Pulmonary artery endothelial cell (primary cell): ENCODE measurements at places on chromosomes 2 and 18. TPM values are rescaled to one million over a fixed set of nuclear protein-coding genes. Genes with fewer than 3 reads are reported as not detected.

DNA sequence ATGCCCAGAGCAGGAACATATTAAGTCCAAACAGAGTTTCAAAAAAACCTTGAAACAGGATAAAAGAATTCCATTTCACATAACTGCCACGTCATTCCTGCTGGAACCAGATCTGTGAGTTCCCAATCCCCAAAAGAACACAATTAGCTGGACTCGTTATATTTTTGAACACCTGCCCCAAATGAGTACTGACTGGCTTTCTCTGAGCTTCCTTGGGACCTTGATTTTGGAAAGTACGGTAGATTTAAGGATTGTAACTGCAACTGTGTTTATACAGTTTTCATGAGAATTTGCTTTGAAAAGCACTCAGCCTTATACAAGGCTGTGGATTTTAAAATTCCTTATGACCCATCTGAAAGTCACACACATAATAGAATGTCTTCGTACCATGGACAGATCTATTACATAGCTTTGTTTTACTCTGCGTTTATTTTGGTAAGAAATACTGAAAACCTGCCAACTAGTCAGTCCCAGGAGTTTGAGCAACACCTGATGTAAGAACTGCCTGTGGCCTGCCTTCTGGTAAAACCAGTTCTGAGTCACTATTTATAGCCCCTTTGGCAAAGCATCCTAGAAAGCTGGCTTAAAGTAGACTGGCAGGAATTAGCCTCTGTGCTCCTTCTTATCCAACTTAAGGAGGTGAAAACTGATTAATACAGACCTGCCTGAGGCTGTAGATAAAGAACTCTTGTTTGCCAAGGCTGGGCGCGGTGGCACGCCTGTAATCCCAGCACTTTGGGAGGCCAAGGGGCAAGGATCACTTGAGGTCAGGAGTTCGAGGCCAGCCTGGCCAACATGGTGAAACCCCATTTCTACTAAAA is 48.1 kb downstream of the MERTK start:
- peak; percentile 29 for DNase-seq

GRCh38 chr18:56562479-56562878 is 75.9 kb downstream of the TXNL1 start:
- no peak for DNase-seq

GRCh38 chr2:164792316-164793170 is 49.1 kb downstream of the COBLL1 start:
- DNase-seq: no peak

The TUBA3E gene
- not detected in 2 replicates for total RNA-seq

The DSG2 gene
- total RNA-seq: under 0.01 and 0.07 TPM in 2 replicates

- no peak for DNase-seq
Observed at GRCh38 chr18:24016643-24017042, 2.1 kb downstream of the TTC39C start.

DNA sequence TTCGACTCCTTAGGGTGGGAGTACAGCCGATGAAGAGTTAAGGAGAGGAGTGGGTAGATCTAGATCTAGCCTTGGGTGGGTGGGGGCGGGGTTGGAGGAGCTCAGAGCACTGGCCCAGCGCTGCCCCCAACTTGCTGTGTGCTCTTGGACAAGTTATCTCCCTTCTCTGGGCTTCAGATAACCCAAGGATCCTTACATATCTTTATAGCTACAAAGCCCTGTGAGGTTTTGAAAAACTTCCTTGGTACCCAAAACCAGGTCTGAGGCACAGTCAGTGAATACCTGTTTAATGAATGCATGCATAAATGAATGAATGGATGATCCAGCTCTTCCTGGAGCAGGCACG is 1.3 kb upstream of the ODC1 start:
- DNase-seq: no peak

DNA sequence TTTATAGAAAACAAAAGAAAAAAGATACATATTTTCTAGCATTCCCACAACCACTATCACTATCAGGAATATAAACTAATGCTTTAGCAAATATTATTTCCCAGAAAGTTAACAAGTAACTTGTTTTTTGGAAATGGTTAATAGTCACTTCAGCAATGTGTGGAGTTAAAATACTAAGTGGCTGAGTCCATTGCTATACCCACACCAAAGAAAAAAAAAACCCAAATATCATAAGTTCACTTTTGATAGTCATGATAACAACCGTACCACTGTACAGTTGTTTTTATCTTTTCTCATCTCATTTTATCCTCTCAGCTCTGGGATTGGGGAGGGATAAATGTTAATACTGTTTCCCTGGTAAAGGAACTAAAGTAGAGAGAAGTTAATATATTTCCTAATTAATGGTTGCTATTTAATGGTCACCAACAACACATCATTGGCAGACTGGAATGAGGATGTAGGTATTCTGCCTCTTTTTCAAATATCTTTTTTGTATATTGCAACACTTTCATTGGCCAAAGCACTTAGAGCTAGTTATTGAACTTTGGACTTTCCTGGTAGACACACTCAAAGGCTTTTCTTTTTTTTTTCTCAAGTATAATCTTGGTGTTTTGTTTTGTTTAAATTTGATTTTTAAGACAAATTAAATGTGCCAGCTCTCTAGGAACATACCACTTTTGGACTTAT is 18.4 kb upstream of the KANSL1L start:
- no peak for DNase-seq

The TET3 gene
- 3.8 and 4.3 TPM in 2 replicates for total RNA-seq

The AQP12B gene
- not detected in 2 replicates for total RNA-seq

The CROCC2 gene
- total RNA-seq: not detected in 2 replicates

- no peak for DNase-seq
Observed at GRCh38 chr2:196914867-196915460, 11.5 kb downstream of the PGAP1 start.

The ABCG5 gene
- not detected in 2 replicates for total RNA-seq

DNA sequence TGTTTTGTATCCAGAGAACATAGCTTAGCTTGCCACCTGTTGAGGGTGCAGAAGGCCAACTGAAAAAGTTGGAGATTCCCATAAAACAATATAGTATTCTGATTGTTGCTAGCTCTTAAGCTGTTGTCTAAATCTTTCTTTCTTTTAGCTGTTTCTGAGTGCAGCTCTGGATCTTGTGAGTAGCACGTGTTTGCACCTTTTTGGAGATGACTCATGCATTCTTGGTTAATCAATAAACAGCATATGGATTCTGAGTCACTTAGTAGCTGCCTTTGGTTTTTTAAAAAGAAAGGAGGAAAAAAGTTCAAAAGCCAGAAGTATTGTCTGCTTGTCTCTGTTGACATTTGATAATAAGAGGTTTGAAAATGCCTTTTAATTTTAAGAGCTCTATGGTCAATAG is 483.0 kb upstream of the FSIP2 start:
- DNase-seq: no peak

DNA sequence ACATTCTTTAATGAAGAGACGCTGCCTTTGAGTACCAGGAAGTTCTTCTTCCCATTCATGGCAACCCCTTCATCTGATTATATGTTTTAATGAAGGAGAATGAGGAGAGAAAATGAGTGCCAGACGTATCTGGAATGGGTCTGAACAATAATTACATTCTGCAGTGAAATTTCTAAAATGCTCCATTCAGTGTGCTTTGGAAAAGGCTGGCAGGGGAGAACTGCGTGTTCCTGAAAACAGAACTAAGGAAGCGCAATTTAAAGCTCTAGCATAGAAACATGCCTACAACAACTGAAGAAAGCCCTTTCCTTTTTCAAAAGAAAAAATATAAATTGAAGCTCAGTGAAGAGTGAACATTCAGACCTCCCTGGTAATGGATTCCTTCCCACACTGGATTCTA is 58.8 kb downstream of the BOD1L2 start:
- DNase-seq: no peak

GRCh38 chr2:72859831-72860262 is 27.4 kb upstream of the SPR start:
- peak; percentile 13 for DNase-seq

- DNase-seq: no peak
Observed at GRCh38 chr2:235539773-235540172, 45.9 kb downstream of the AGAP1 start.

The APOB gene
- total RNA-seq: 0.40 and 0.78 TPM in 2 replicates

DNA sequence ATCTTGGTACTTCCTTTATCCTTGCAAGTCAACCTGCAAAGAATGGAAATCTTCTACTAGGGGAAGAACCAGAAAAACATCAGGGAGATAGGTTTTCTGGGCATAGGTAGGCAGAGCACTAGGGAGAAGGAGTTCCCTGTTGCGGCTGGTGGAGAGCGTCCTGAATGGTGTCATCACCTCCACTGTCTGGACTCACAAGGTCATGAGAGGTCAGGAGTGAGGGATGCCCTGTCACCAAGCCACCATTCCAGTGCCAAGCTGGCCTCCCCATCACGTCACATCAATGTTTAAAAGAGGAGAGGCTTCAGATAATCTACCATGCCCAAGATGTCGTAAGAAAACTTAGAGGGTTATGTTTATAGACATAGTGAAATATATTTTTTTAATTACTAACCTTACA is 72.1 kb downstream of the BCL2 start:
- DNase-seq: no peak

The DSG1 gene
- not detected in 2 replicates for total RNA-seq

- peak; percentile 82 for DNase-seq
Observed at GRCh38 chr18:67359873-67360838, 156.4 kb downstream of the DSEL start.

The KLHL41 gene
- 0.13 and 0.28 TPM in 2 replicates for total RNA-seq

- DNase-seq: no peak
Observed at GRCh38 chr2:171124541-171124940, 36.2 kb downstream of the TLK1 start.
